ENCODE measurements at places on chromosomes 5 and 9. TPM values are rescaled to one million over a fixed set of nuclear protein-coding genes. Genes with fewer than 3 reads are reported as not detected.

DNA sequence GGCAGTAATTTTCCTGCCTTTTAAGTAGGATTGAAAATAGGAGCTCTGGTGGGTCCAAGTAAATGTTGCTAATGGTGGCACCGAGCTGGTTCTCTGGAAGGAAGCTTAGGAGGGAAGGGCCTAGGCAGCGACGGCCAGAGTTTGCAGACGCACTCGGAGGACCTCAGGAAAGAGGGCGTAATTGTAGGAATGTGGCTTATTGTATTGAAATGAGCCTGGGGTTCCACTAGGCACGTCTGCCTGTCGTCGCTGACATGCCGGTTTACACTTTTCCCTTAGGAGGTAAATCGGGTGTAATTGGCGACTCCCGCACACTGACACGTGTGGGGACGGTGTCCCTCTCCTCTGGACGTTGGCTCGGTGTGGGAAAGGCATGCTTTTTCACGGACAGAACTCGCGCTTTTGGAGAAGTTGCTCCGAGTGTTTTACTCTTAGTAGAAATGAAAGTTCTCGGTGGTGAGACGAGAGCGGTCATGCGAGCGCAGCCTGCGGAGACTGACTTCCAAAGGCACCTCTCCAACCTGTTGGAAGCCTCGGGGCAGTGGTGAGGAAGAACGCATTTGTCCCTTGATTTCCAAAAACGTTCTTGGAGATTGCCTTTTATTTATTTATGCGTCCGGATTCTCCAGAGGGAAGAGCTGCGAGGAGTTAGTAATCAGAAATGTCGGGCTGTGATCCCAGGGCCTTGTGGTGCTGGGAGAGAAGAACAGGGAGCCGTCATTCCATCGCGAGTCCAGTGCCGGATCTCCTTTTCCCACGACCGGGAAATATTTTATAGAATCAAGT lies 1.3 kb downstream of the NR4A3 start:
- peak; percentile 34 for DNase-seq

DNA sequence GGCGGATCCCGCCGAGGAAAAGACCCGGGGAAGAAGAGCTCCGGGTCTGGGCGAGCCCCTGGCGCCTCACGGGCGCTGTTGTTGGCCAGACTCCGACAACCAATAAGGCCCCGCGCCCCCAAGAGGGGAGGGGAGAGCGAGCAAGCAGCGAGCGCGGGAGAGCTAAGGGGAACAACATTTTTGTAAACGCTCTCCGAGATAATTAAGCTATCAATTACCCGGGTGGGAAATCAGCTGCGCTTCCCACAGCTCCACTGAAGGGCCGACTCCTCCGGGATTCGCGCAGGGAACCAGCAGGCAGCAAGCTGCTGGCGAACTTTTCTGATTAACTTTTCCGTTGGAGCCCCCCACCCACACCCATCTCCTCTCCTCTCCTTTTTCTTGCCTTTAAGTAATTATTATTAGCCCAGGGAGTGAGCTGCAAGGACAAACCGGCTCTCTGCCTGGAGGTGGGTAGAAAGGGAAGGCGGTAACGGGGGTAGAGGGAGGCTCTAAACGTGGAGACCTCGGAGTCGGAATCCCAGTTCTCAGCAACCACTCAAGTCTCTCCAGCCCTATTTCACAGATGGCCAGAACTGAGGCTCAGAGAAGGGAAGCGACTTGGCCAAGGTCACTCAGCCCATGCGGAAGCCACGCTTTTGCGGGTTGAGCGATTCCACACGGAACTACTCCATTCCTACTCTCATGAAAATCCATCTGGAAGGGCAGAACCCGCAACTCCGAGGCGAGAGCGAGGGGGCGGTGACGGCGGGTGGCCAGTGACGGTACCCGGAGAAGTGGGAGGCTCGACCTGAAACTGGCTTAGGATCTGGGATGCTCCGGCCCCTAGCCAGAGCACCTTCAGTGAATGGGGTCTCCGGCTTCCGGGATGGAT lies 1.3 kb downstream of the ASTN2 start:
- DNase-seq: no peak

- DNase-seq: no peak
These were observed 18.9 kb downstream of the SLCO4C1 start for GRCh38 chr5:102277144-102277543.

Gene CER1
- total RNA-seq: not detected

Gene CNTNAP3
- total RNA-seq: 5.7 TPM

Measured in left ventricle myocardium superior (tissue), 1 donor.